ENCODE measurements at places on chromosomes 4 and X.

DNA sequence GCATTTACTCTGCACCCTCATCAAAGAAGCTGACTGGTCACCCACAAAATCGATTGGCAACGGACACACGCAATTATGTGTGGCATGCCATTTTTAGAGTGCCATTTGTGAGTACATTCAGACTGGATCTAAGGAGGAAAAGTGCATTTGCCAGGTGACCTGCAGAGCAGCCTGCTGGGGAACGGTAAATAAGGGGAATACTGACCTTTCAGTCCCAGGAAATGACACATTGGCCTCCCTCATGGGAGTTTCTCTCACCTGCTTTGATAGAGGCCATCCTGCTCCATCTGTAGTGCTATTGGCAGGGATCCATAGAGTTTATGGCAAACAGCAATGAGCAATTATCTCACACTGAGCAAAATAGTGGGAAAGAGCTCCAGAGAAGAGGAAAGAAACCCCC is 127.8 kb downstream of the DDX53 start:
- DNase-seq = no peak

DNA sequence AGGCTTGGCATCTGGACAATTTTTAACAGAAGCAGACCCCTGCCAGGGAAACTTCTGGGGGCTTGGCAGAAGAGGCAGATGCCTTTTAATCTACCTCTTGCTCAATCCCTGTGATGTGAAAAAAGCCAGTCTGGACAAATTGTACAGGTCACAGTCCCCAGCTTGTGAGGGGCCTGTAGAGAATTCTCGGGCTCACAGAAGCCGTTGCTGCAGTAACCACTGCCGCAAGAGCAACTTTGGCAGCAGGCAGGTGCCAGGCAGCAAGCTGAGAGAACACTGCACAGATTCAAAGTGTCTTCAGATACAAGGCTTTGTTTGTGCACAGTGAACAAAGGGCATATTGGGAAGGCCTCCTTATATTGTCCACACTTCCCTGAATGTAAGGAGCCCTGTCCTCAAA is 11.7 kb downstream of the GPKOW start:
- no peak for DNase-seq

GRCh38 chr4:101019941-101020401 is 327.4 kb downstream of the PPP3CA start:
- no peak for DNase-seq

GRCh38 chrX:142428916-142429315 is 223.8 kb upstream of the MAGEC2 start:
- DNase-seq = no peak
